Glutamatergic neuron (in vitro differentiated cells): ENCODE measurements at places on chromosomes 12 and 14. TPM values are rescaled to one million over a fixed set of nuclear protein-coding genes. Genes with fewer than 3 reads are reported as not detected.

KCNJ8 gene
- total RNA-seq, result 0.66 TPM

DEPDC4 gene
- total RNA-seq, result 2.0 TPM

GLIPR1L1 gene
- total RNA-seq, result not detected

TMPRSS12 gene
- total RNA-seq, result not detected

KRT6C gene
- total RNA-seq, result not detected

NOP9 gene
- 29.2 TPM for total RNA-seq

SLC17A8 gene
- total RNA-seq, result 0.25 TPM

TAS2R9 gene
- total RNA-seq, result not detected
